Muscle of leg (tissue), 16 donors: ENCODE measurements at places on chromosomes 1 and 21.

GRCh38 chr21:38533887-38534286 lies 35.6 kb upstream of the ERG start:
- peaks cover 2% of the 10 kb centered on the region for H3K4me1 ChIP-seq
- no peak overlapping the region for H3K27ac ChIP-seq
- H3K4me3 ChIP-seq: no peak overlapping the region
- peak; percentile 37 for DNase-seq

- no peaks in the 10 kb centered on the region for H3K4me1 ChIP-seq
- no peak overlapping the region for H3K27ac ChIP-seq
- no peak for DNase-seq
- H3K36me3 ChIP-seq: no peaks in the 10 kb centered on the region
These were observed 1.4 kb downstream of the SLC22A15 start for GRCh38 chr1:115977499-115978258.

GRCh38 chr1:14421977-14422609 lies 176.4 kb upstream of the KAZN start:
- H3K36me3 ChIP-seq: no peaks in the 10 kb centered on the region
- H3K27me3 ChIP-seq: no peaks in the 10 kb centered on the region
- H3K27ac ChIP-seq: no peak overlapping the region
- no peak for DNase-seq
- no peaks in the 10 kb centered on the region for H3K4me1 ChIP-seq

GRCh38 chr1:18796950-18797349 lies 62.5 kb downstream of the TAS1R2 start:
- H3K27me3 ChIP-seq: no peaks in the 10 kb centered on the region
- H3K4me3 ChIP-seq: no peak overlapping the region
- peaks cover 62% of the 10 kb centered on the region for H3K4me1 ChIP-seq
- no peak for DNase-seq

DNA sequence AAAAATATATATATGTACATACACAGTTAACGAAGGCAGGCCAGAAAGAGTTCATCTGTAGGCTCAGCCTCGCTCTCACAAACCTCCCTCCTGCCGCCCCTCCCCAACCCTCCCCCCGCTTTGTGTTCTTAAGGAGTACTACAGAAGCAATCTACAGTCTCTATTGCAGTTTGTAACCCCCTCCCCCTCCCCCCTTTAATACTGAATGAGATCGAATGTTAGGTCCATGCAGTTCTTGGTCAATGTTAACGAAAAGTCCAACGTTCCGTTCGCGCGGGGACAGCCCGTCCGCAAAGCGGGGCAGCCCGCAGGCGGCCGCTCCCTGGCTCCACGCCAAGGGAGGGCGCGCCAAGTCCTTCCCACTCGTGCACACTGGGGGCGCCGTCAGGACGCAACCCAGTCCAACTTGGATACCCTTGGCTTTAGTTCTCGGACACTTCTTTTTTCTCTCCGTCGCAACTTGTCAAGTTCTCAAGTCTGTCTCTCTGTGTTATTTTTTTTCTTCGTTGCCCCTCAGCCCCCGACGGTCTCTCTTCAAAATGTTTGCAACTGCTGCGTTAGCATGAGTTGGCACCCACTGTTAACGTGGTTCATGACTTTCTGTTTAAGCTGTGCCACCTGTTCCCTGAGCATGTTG lies 2.2 kb downstream of the JUN start:
- no peaks in the 10 kb centered on the region for H3K27me3 ChIP-seq
- peaks cover 12% of the 10 kb centered on the region for H3K4me1 ChIP-seq
- DNase-seq: peak; percentile 88
- H3K27ac ChIP-seq: peak overlapping the region; percentile 78

DNA sequence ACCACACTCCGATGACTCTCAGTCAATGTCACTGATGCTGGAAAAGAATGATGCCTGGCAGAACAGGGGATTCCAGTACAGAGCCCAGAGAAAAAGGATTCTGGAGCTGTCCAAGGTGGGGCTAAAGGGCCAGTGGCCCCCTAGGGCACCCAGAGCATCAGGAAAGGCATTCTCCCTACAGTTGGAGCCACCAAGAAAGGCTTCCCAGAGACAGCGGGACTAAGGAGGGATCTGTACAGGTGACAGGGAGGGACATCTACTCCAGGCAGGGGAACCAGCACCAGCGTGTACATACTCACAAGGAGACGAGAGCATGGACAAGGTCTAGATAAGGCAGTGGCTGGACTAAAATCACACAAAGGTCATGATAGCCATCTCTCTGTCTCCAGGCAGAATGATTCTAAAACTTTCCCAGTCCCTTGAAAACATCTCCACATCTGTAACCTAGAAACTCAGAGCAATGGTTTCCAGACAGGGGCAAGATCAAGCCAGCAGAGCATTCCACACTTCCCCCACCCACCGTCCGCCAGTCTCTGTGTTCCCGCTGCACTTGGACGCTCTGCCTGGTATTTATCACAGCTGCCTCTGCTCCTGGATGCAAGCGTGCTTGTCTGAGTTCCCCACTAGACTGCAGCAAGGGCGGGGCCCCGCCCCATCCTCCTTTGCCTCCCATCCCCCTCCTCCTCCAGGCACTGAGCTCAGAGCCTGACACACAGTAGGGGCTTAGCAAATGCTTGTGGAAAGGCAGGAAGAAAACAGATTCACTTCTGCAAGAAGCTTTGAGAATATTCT lies 111.6 kb upstream of the ZC3H12A start:
- no peaks in the 10 kb centered on the region for H3K4me1 ChIP-seq
- H3K36me3 ChIP-seq: no peaks in the 10 kb centered on the region
- peak; percentile 72 for DNase-seq
- H3K4me3 ChIP-seq: no peak overlapping the region
- H3K27ac ChIP-seq: no peak overlapping the region

- H3K4me1 ChIP-seq: no peaks in the 10 kb centered on the region
- DNase-seq: peak; percentile 70
- H3K27ac ChIP-seq: no peak overlapping the region
These were observed 170.9 kb downstream of the LRRC7 start for GRCh38 chr1:69738458-69739250.

DNA sequence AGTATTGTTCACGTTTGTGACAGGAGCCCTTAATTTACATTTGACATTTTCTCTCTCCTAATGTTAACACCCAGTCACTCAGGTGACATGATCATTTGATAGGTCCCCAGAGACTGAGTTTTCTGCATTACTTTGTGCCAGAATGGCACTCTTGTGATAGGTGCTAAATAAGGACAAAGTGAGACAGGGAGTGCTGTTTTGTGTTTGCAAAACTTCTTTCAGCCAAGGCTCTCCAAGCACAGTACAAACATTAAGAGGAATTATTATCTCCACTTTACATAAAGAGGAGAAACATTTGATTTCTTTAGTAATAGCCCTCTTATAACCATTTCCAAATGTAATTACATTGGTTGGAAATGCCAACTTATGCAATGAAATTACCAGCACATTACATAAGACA lies 355.2 kb downstream of the NTNG1 start:
- H3K27ac ChIP-seq: no peak overlapping the region
- no peak for DNase-seq
- no peaks in the 10 kb centered on the region for H3K36me3 ChIP-seq
- H3K27me3 ChIP-seq: no peaks in the 10 kb centered on the region
- no peak overlapping the region for H3K4me3 ChIP-seq
